ENCODE measurements at places on chromosomes 4 and X.

DNA sequence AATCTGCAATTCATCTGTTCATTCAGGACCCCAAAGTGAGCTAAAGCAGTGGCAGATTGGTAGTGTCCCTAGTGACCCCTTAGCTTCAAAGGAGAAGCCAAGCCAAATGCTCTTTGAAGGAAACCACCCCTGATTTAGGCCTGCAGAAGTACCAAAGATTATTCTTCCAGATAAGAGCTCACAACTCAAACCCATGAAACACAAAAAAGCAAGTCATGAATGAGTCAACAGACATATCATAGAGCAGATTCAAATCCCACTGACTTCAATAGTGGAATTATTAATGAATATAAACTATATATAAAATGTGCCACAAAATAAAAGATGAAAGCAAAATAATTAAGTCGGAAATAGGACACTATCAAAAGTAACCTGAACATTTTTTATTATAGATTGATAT, 197.6 kb downstream of the SCFD2 start:
- DNase-seq = no peak

- peak; percentile 43 for DNase-seq
Measured at GRCh38 chr4:73539386-73539785, 57.8 kb downstream of the AFM start.

GRCh38 chr4:81237791-81238190, 22.8 kb upstream of the PRKG2 start:
- DNase-seq = no peak

GRCh38 chr4:24933684-24934275, 20.9 kb upstream of the CCDC149 start:
- no peak for DNase-seq

GRCh38 chrX:150935467-150935866, 37.0 kb upstream of the CD99L2 start:
- DNase-seq = peak; percentile 70

GRCh38 chr4:37892641-37893040, 1.8 kb downstream of the TBC1D1 start:
- no peak for DNase-seq

GRCh38 chrX:41421071-41421729, 25.9 kb upstream of the NYX start:
- DNase-seq = no peak
